ENCODE measurements at places on chromosomes 5 and 9. TPM values are rescaled to one million over a fixed set of nuclear protein-coding genes. Genes with fewer than 3 reads are reported as not detected.

The AJM1 gene
- total RNA-seq = 9.1 TPM

The SNAPC3 gene
- total RNA-seq = 30.9 TPM

DNA sequence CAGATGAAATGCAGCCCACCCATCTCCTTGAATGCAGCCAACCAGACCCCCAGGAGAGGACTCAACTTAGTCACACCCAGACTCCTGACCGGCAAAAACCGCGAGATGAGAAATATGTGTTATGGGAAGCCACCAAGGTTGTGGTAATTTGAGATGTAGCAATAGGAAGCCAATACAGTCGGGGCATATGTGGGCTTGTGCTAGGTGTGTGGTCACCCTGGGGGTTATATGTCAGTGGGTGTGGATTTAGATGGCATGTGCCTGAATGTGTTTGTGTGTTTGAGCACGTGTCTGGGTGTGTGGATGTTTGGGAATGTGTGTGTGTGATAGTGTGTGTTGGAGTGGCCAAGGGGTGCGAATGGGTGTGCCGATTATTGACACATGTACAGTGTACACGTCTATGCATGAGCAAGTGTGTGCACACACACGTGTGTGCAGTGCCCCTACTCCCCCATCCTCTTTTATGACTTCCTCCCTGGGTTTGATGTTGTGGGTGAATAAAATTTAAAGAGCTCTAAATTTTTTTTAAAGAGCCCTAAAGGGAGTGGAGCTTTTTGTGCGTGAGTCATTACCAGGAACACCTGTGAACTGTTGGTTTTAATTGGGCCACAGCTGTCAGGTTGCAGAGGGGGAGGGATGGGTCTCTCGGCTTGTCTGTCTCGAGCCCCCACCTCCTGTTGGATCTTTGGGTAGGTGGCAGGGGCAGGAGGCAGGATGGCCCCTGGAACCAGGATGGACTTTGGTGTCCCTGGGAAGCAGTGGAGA lies 86.8 kb downstream of the LHX2 start:
- DNase-seq = no peak

- no peak for DNase-seq
Observed at GRCh38 chr9:17488662-17489061, 90.2 kb upstream of the SH3GL2 start.

DNA sequence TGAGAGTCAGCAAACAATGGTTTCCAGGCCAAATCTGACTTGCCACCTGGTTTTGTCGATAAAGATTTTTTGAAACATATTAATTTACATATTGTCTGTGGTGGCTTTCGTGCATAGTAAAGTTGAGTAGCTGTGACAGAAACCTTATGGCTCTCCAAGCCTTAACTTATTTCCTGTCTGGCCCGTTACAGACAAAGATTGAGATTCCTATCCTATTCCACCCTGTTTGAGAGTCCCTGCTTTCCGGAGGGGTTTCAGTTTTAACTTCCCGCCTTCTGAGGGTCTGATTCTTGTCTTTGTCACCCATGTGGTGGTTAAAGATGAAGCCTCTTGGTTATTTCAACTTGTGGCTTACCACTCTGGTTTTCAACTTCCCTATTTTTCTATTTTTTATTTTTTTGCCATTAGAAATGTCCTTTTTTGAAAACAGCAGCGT lies 11.4 kb downstream of the OTULIN start:
- no peak for DNase-seq

- no peak for DNase-seq
Observed at GRCh38 chr5:9570876-9571275, 25.0 kb upstream of the SEMA5A start.

GRCh38 chr9:85471791-85472190 lies 270.0 kb downstream of the AGTPBP1 start:
- DNase-seq = no peak

Data from left ventricle myocardium superior (tissue), 1 donor.